Activated naive CD4-positive, alpha-beta T cell (primary cell): ENCODE measurements at places on chromosomes 2 and 18.

DNA sequence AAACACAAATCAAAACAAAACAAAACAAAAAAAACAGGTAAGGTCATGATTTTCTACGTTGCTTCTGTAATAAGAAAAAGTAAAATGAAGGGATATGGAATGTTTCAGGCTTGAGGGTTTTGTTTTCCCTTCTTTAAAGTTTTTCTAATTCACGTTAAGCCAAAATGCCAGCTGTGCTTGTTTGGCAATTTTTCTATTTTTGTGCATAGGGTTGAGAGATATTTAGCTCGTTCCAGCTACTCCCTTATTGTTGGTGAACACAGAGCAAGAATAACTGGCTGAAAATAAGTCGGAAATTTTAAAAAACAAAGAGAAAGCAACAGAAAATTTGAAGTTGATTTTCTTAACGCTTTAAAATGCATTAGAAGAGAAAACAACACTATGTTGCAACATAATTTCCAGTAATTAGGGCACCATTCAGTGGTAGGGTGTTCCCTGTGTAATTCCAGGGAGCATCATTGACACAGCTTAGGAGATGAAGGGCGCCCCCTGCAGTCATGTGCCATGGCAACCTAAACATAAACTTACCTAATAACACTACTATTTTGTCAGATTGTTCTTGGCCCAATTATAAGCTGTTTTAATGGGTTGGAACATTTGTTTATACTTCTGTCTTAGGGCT, 99.5 kb downstream of the DTNA start:
- DNase-seq: no peak

GRCh38 chr2:119478978-119479295, 45.3 kb downstream of the SCTR start:
- DNase-seq: no peak

DNA sequence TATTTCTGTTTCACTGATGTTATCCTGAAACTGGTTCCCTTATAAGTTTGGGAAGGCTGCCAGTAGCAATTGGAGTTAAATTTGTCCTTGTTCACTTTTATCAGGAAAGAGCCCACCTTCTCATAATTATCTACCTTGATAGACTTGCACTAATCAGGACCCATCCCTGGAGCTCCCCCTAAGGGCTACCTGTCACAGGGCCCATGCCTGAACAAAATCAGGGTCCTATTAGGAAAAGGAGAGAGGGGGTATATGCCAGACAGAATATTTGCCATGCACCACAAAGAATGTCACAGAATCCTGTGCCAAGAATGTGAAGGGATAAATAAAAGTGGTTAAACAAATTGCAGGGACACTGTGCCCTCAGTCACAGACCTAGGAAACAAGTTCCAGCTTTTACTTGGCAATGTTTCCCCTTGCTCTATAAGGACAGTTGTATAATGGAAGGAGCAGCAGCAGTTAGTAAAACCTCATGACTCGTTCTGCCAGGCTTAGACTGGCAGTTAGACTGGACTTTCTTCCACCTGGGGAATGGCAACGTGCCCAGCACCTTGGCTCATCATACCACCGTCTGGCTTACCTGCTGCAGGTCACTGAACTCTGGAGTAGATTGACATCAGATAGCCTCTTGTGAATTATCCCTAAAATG, 32.3 kb upstream of the VWC2L start:
- no peak for DNase-seq

- no peak for DNase-seq
These were observed 49.5 kb downstream of the KCNE4 start for GRCh38 chr2:223101340-223102039.

DNA sequence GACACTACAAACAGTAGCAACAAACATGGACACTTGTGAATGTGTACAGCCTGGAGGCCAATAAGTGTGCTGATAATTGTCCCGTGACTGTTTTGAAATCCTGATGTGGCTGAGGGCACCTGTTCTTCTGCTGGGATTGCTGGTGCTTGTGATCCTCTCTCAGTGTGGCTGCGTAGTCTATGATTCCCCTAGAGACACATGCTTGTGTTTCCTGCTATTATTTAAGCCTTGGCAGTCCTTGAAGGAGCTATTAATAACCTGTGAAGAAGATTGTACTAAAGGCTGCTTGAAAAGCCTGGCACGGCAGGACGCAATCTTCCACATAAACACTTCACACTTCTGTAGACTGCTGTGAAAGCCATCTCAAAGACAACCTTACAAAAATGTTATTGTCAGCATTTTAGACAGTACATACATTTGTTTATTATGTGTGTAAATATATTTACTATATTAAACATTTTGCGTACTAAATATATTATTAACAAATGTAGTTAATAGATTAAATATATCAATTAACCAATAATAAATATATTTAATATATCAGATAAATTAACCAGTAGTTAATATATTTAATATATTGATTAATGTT, 71.4 kb downstream of the GALR1 start:
- DNase-seq: no peak

- no peak for DNase-seq
These were observed 61.8 kb downstream of the ADD2 start for GRCh38 chr2:70706026-70706795.

- DNase-seq: no peak
These were observed 94.8 kb upstream of the UXS1 start for GRCh38 chr2:106288873-106289272.

DNA sequence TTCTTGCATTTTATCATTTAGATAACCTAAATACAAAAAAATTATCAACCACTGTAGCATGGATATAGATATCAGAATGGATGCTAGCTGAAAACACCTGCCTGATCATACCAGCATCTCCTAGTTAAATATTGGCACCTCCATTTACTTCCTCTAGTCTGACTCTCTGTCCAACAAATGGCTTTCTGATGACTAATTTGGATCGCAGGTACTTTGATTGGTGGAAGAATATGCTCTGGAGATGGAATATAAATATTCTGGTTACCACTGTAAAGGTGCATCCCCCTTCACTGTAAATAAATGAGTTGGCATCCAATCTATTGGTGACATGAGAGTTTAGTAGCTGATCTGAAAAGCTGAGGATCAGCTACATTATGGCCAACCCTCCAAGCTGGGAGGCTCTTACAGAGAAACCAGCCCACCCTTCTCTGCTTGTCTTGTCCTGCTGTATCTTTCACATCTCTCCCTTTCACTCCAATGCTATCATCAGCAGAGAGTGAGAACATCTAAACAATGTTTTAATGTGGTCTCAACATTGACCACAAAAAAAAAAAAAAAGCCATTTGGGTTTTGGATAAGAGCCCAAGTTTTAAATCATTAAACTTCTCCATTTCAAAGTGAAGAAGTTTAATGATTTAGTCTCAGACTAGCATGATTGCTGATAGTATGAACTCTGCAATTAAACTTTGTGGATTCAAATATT, 90.5 kb downstream of the PMAIP1 start:
- no peak for DNase-seq

DNA sequence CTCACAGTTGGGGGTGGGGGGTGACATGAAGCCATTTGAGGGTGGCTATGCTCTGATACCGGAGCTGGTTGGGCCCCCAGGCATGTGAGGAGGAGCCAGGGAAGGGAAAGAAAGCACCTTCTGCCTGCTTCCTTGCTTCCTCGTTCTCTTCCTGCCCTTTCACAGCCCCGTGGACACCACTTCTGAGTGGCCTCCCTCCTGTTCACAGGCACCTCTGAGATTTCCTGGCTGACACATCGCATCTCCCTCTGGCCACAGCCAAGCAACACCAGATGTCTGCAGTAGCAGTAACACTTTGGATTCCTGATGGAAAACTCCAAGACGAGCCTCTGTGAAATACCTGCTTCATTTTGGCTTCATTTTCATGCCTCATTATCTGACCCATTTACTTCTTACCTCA, 64.7 kb upstream of the ST3GAL5 start:
- no peak for DNase-seq

DNA sequence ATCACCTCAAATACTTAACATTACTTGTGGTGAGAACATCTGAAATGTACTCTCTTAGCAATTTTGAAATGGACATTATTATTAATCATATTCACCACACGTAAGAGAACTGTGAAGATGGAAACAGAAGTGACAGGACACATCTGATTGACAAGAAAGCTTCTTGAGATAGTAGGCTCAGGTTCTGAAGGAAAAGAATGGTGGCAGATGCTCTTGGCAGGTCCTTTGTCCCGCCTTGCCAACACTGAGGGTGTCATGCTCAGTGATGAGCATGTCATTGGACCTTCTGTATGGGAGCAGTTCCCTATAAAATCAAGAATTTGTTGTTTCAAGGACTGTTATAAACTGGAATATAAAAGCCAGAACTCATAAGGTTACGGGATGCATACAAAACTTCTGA, 428.1 kb downstream of the THSD7B start:
- DNase-seq: no peak

DNA sequence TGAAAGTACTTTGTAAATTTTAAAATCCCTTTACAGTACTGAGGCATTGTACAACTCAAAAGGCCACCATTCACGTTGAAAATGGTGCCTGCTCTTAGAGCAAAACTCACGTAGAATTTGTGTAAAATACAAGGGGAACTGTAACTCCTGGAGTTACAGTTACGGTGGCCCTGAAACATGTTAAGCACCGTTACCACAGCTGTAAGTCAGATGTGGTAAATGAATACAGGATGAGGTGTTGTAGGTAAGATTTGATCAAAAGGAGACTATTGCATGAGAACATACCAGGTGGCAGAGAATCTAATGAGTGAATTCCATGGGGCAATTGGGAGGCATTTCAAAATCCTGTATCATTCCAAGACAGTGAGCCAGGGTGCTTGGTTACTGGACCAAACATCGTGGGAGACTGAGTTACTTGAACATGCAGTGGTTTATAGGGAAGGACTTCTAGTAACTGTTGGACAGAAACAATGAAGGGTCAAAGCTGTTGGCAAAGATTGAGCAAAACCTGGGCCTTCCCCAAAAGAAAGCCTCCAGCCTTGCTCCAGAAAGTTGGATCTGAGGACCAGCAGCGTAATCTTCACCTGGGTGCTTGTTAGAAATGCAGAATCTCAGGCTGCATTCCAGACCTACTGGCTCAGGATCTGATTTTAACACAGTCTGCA, 535.8 kb upstream of the POU3F3 start:
- no peak for DNase-seq

DNA sequence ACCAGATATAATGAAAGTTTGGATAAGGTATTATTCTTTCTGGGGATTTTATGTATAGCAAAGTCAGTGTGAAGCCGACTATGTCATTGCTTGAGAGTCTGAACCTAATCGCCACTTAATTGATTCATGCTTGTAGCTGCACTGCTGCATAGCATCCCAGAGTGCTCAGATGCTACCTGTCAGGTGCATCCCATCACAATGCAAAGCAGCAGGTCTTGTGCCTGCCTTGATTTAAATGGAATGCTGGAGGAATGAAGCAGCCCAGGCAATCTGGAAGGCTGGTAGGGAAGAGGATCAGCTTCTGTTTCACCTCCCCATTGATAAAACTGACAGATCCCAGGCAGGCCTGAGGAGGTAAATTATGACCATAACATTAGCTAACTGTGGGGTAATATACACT, 40.4 kb upstream of the ATIC start:
- DNase-seq: no peak

GRCh38 chr18:66641056-66641455, 37.2 kb upstream of the CDH19 start:
- no peak for DNase-seq

DNA sequence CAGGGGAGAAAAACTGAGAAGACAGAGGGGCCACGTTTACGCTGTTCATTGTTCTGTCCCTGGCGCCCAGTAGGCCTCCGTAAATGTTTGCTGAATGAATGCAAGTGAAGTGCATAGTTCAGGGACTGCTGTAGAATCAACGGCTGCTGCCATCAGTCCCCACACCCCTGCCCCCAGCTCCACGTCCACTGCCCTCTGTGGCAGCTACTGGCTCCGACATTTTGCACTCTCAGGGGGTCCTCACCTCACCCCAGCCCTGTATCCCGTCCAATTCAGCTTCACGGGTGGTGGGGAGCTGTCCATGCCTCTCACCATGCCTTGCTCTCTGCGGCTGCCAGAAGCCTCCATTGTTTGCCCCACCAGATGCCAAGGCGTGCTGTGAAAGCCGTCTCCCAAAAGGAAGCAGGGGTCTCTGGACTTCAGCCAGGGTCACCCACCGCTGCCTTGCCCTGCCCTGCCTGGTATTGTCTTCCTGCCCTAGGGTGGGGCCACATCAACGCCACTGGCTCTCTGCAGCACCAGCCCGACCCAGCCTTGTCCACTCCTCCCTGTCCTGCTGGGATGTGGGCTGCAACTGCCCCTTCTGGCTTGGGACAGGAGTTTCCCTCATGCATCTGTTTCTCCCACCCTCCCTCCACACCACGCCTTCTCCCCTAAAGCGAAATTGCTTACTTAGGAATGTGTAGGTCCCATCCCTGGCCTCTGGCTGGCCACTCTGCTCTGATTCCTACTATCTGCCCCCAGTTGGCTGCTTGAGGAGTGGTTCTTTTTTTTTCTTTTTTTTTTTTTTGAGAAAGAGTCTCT, 86.0 kb downstream of the RHOB start:
- DNase-seq: no peak

DNA sequence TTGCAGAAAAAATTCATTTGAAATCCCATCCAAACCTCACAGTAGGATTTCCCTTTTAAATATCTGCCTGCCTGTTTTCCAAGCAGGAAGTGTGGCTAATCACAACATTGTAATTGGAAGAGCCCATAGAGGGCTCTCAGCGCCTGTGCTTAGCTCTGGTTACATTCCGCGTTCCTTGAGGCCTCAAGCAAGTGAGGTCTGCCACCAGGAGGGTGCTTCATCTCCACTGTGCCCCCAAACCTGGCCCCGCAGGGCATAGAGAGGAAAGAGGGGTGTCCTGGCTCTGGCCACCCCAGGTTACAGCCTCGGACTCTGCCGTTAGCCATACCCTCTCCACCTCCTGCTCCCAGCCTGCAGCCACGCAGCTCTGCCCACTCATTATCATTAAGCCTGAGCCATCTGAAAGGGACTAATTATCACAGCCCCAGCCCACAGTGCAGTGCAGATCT, 214.8 kb downstream of the SP3 start:
- DNase-seq: no peak

DNA sequence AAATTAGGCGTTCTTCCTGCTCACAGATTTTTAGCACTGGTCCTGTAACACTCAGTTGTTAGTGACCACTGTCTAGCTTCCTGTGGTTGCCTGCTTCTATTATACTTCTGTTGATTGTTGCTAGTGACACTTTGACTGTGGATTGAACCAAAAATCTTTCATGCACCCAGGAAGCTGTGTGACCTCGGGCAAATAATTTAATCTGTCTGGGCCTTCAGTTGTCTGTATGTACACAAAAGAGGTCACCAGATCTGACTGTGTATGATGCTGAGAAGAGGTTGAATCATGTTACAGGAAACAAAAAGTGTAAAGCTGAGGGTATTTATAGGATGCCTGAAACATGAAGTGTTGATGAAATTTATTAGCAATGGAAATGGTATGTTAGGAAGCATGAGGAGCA, 12.7 kb downstream of the ICOS start:
- DNase-seq: no peak

- no peak for DNase-seq
These were observed 209.5 kb downstream of the NDUFA10 start for GRCh38 chr2:239815671-239816070.

- DNase-seq: no peak
These were observed 38.1 kb downstream of the KCNS3 start for GRCh38 chr2:17916584-17916983.
